ENCODE measurements at places on chromosomes 5 and 9. TPM values are rescaled to one million over a fixed set of nuclear protein-coding genes. Genes with fewer than 3 reads are reported as not detected.

- H3K4me1 ChIP-seq: peaks cover 38% of the 10 kb centered on the region
- no peak for DNase-seq
- H3K36me3 ChIP-seq: peaks cover 3% of the 10 kb centered on the region
- H3K27ac ChIP-seq: peak overlapping the region; percentile 90
Measured at GRCh38 chr9:110148891-110149290, 59.1 kb downstream of the C9orf152 start.

- no peaks in the 10 kb centered on the region for H3K27me3 ChIP-seq
- no peaks in the 10 kb centered on the region for H3K4me1 ChIP-seq
- no peak overlapping the region for H3K27ac ChIP-seq
- DNase-seq: no peak
- no peaks in the 10 kb centered on the region for H3K36me3 ChIP-seq
- no peak overlapping the region for H3K4me3 ChIP-seq
Measured at GRCh38 chr5:103889500-103890209, 327.1 kb upstream of the NUDT12 start.

The DRD1 gene
- total RNA-seq: not detected

DNA sequence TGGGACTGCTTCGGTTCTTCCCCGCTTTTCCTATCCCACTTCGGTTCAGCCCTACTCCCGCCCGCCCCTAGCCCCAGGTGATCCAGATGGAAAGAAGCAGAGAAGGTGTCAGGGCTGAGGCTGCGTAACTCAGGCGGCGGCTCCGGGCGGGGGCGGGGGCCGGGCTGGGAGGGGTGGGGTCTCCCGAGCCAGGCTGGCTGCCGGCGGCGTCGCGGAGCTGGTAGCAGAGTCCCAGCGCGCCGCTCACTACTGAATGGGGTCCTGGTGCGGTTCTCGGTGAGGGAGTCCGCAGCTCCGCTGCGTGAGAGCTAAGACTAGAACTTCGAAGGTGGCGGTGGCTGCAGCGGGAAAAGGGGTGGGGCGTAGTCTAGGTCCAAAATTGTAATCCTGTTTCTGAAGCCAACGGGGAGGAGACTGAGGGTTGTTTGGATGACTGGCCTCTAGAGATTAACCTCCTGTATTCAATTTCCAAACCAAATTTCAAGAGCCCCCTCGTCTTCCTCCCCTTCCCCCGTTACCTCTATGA, 1.4 kb downstream of the PRR16 start:
- no peaks in the 10 kb centered on the region for H3K36me3 ChIP-seq
- H3K27ac ChIP-seq: no peak overlapping the region
- no peak for DNase-seq

The SKP2 gene
- 55.8 TPM for total RNA-seq

The ENG gene
- 14.2 TPM for total RNA-seq

DNA sequence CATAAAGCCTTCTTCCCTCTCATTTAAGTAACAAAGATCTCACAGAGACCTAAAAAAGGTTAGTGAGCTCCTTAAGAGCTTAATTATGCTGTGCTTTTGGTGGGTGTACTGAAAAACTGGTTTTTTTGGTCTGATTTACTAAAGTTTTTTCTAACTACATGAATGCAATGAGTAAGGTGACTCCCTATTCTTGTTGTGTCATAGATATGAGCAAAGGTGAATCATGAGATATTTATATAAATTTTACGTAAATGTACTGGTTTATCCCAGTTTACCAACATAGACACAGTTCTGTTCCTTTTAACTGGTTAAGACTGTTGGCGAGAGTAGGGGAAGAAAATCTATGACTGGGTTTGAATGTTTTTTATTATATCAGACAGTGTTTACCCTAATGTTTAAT, 250.5 kb downstream of the NR2F1-AS1 start:
- H3K36me3 ChIP-seq: no peaks in the 10 kb centered on the region
- DNase-seq: no peak
- no peaks in the 10 kb centered on the region for H3K27me3 ChIP-seq
- no peaks in the 10 kb centered on the region for H3K4me1 ChIP-seq

DNA sequence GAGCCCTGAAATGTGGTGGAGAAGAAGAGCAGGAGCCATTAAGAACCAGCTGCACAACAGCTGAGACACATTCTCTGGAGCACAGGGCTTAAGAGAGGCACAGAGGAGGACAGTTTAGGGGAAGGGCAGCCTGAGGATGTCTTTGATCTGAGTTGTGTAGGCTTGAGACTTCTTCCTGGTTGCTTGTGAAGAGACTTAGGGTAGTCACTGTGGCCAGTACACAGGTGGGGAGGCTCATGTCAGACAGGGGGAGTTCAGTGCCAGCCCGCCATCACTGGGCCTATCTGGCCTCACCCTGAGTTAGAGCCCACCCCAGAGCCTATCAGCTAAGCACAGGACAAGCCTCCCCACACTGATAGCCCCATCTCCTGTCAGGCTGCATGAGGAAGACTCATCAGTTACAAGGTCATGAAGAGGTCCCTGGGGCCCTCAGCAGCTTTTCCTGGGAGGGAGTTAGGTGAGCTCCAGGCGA, 19.8 kb downstream of the SLC22A4 start:
- no peak overlapping the region for H3K27ac ChIP-seq
- H3K27me3 ChIP-seq: no peaks in the 10 kb centered on the region
- H3K4me1 ChIP-seq: no peaks in the 10 kb centered on the region
- DNase-seq: no peak
- H3K36me3 ChIP-seq: no peaks in the 10 kb centered on the region
- H3K4me3 ChIP-seq: no peak overlapping the region

DNA sequence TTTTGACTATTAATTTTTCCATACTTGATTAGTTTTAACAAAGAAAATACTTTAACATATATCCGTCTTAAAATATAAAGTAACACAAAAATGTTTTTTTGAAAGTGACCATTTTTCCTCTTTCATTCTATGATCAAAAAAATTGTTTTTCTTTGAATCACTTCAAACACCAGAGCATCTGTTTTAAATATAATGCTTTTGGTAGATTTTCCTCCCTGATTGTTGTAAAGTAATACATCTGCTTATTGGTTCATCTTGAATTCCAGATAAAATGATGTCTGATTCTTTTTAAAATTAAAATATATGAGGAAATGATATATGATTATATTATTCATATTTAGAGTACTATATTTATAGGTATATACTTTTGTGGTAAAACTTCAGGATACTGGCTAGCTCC, 76.2 kb upstream of the LPAR1 start:
- H3K4me3 ChIP-seq: no peak overlapping the region
- no peak for DNase-seq
- no peaks in the 10 kb centered on the region for H3K4me1 ChIP-seq
- no peak overlapping the region for H3K27ac ChIP-seq
- no peaks in the 10 kb centered on the region for H3K36me3 ChIP-seq

DNA sequence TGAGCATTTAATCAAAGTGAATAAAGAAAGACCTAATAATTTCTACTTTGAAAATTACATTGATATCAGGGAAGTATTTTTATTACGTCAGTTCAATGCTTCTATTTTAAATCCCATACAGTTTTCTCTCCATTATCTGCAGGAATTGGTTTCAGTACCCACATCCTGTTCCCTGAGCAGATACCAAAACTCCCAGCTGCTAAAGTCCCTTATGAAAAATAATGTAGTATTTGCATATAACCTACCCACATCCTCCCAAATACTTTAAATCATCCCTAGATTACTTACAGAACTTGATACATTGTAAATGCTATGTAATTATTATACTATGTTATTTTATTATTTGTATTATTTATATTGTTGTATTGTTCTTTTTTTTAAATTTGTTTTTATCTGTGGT, 125.4 kb upstream of the MINAR2 start:
- DNase-seq: no peak
- H3K27me3 ChIP-seq: no peaks in the 10 kb centered on the region
- no peaks in the 10 kb centered on the region for H3K4me1 ChIP-seq
- H3K27ac ChIP-seq: no peak overlapping the region
- H3K36me3 ChIP-seq: no peaks in the 10 kb centered on the region
- H3K4me3 ChIP-seq: no peak overlapping the region

DNA sequence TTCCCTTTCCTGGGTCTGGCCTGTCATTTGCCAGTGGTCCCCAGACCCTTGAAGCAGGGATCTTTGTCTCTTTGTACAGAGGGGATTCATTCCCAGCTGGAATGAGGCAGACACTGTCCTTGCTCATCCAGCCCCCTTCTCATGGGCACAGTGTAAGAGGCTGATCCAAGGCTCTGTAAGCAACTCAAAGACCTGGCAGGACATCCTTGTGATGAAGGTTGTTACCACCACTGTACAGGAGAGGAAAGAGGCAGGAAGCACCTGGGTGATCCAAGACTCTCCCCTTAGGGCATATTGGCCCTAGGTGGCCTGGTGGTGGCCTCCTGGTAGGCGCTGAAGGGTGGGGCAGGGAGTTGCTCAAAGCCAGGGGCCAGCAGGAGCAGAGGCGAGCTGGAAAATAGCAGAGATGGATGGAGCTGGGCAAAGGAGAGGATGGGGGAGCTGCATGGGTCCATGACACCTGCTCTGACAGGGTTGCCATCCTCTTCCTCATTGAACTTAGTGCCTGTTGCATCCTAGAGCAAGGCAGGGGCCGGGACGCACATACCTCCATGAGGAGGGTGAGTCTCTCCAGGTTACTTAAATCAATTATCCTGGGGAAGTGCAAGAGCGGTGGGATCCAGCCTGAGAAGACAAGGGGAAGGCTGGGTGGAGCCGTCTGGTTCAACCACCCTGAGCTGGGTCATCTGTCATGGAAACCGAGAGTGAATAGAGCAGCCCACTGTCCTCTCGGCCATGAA, 9.8 kb upstream of the GADD45G start:
- no peaks in the 10 kb centered on the region for H3K27me3 ChIP-seq
- no peak for DNase-seq
- no peaks in the 10 kb centered on the region for H3K36me3 ChIP-seq
- no peak overlapping the region for H3K27ac ChIP-seq
- no peak overlapping the region for H3K4me3 ChIP-seq

The SURF2 gene
- 14.6 TPM for total RNA-seq

DNA sequence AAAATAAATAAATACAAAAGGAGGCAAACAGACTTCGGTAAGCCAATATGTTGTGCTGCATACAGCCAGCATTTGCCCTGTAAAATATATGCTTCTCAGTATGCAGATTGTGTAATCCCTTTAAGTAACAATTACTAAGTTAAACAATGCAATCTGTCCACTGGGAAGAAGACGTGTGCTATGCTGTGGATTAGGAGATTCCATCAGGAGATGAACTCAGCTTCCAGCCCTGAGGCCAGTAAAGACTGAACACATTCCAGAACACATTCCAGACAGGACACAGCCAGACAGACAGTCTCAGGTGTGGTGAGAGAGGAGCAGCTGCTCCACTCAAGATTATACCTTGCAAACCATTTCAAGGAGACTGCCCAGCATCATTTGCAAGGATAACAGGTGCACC, 97.8 kb downstream of the MPDZ start:
- H3K36me3 ChIP-seq: no peaks in the 10 kb centered on the region
- H3K4me3 ChIP-seq: no peak overlapping the region
- no peaks in the 10 kb centered on the region for H3K27me3 ChIP-seq
- no peak for DNase-seq
- H3K27ac ChIP-seq: no peak overlapping the region
- no peaks in the 10 kb centered on the region for H3K4me1 ChIP-seq
